ENCODE measurements at places on chromosomes 4 and X. TPM values are rescaled to one million over a fixed set of nuclear protein-coding genes. Genes with fewer than 3 reads are reported as not detected.

DNA sequence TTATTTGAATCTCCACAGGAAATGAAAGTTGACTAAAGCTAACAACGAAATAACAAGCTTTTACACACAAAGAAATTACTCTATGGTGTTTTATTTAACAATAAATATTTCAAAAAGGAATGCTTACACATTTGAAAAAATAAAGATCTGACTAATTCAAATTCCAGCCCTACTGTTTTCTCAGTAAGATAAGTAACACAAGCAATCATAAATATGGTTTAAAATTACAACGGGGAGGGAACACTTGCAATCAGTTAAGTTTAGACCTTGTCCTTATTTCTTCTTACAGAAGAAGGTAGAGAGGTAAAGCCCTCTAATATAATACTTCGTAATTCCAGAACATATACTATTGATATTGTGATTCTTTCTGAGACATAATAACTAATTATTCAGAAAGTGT lies 158.5 kb downstream of the DHX15 start:
- H3K4me3 ChIP-seq: no peak overlapping the region
- no peaks in the 10 kb centered on the region for H3K36me3 ChIP-seq
- no peak for DNase-seq
- no peak overlapping the region for H3K27ac ChIP-seq
- no peaks in the 10 kb centered on the region for H3K4me1 ChIP-seq

GRCh38 chr4:17094876-17095210 lies 196.4 kb upstream of the LDB2 start:
- DNase-seq: no peak
- H3K27ac ChIP-seq: no peak overlapping the region
- H3K36me3 ChIP-seq: no peaks in the 10 kb centered on the region
- H3K4me1 ChIP-seq: no peaks in the 10 kb centered on the region

The EMCN gene
- total RNA-seq: 3.3 TPM

The SULT1B1 gene
- total RNA-seq: 61.7 TPM

The ZBED1 gene
- total RNA-seq: 21.7 TPM

GRCh38 chr4:73383452-73383851 lies 20.6 kb upstream of the ALB start:
- H3K4me3 ChIP-seq: no peak overlapping the region
- H3K27me3 ChIP-seq: no peaks in the 10 kb centered on the region
- H3K27ac ChIP-seq: no peak overlapping the region
- no peaks in the 10 kb centered on the region for H3K36me3 ChIP-seq
- no peak for DNase-seq

- DNase-seq: no peak
- H3K36me3 ChIP-seq: no peaks in the 10 kb centered on the region
- H3K27me3 ChIP-seq: no peaks in the 10 kb centered on the region
- peak overlapping the region; percentile 96 for H3K4me3 ChIP-seq
Measured at GRCh38 chr4:780716-781492, 45.0 kb downstream of the CPLX1 start.

- H3K36me3 ChIP-seq: no peaks in the 10 kb centered on the region
- H3K4me3 ChIP-seq: no peak overlapping the region
- H3K27me3 ChIP-seq: no peaks in the 10 kb centered on the region
- DNase-seq: no peak
Measured at GRCh38 chr4:21380861-21381260, 567.7 kb downstream of the KCNIP4 start.

The GUCY1B1 gene
- total RNA-seq: 3.3 TPM

The HSFX4 gene
- not detected for total RNA-seq

DNA sequence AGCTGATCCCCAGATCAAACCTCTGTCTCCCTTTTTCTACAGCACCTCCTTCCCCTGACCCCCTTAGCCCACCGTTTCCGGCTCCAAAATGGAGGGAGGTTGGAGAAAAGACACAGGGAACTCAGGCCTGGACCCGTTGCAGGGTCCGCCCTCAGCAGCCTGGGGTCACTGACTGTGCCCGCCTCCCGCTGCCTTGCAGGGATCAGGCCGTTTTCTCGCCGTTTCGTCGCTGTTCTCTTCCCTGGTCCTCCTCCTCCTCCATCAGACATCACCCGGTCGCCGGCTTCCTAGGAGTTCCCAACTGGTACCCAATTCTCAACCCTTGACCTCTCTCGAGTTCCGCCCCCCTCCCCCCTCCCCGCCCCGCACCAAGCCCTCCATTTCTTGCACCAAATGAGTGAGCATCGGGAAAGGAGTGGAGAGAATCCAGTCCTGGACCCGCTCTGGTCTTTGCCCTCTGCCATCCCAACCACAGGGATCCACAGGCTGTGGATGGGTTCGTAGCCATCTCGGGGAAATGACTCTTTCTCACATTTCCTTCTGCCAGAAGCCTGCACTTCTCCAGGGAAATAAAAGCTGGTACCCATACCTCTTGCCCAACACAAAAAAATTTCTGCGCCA lies 493 bp downstream of the TCEAL5 start:
- no peak overlapping the region for H3K27ac ChIP-seq
- H3K4me1 ChIP-seq: no peaks in the 10 kb centered on the region
- DNase-seq: no peak
- no peaks in the 10 kb centered on the region for H3K36me3 ChIP-seq

The FGFR3 gene
- total RNA-seq: 22.3 TPM

The TEX13C gene
- not detected for total RNA-seq

DNA sequence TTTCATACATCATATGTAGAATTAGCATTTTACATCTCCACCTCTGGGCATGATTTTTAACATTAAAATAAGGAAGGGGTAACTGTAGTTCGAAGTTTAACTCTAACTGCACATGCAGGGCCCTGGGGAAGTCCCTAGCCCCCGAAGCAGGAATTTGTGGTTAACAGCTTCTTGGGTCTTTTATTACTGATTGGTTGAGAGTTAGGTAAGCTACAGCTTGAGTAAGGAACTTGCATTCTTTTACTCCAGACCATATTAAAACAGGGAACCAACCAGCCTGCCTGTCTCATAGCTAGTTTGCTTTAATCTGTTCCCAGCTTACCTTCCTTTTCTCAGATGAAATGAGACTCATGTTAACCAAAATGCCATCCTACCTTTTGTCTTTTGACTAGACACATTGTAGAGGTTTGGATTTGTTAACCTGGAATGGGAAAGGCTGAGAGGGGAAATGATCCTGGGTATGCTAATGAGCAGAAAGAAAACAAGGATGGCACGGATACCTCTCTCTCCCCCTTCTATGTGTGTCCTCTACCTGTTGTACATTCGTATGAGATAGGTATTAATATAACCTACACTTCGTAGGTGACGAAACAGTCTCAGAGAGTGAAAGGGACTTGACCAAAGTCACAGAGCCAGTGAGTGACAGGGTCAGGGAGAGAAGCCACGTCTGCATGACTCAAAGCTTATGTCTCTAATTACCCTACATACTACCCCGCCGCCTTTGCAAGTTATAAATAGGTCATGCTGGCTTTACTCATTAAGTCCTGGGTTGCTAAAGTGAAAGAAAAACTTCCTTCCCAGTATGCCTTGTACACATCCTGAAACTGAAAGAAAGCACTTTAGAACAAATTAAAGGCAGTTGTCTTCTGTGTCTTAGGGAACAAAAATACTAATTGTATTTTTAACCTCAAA lies 119.5 kb upstream of the AFF2 start:
- H3K4me1 ChIP-seq: no peaks in the 10 kb centered on the region
- H3K27ac ChIP-seq: no peak overlapping the region
- H3K27me3 ChIP-seq: no peaks in the 10 kb centered on the region
- H3K36me3 ChIP-seq: no peaks in the 10 kb centered on the region

DNA sequence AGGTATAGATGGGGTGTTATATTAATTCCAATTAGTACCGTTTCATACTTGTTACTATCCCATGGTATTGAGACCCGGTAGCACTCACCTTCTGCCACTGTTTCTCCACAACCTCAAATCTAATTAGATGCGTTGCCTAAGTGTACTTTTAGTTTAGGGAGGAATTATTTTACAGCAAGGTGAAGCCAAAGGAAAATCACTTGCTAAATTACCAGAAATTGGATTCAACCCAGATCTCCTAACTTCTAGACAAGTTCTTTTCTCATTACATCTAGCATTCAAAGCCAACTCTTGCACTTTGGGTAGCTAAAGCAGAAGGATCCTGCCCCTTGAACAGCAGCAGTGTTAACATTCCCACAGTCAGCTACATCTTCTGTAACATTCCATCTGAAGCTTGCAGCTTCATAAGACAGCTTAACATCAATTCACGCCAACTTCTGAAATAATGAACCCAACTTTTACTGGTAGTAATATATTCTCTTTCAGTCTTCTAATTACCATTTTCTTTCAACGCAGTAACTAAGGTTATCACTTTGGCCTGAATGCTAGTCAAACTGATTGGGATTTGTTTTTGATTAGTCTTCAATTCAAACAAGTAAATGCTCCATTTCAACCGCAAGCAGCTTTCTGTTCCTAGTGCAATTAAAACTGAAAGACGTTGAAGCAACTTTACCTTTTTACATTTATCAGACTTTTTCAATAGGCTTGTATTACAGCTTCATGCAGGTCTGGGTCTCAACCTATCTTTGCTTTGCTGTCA lies 934 bp upstream of the SEC31A start:
- no peaks in the 10 kb centered on the region for H3K27me3 ChIP-seq
- DNase-seq: no peak
- peak overlapping the region; percentile 97 for H3K27ac ChIP-seq
- peaks cover 13% of the 10 kb centered on the region for H3K36me3 ChIP-seq

DNA sequence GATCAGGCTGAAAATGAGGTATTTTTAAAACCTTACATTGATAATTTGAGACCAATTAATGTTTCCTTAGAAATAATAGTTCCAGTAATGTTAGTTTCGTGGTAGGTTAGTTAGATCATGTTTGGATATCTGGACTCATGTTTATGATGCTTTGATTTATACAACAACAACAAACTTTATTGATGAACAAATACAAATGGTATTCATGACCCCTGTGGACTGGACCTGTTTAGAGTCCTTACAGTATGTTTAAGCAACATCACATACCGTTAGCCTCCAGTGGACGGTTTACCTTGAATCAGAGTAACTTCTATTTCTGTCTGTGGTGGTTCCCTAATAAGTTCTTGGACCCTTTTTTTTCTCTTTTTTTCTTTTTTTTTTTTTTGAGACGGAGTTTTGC lies 18.0 kb downstream of the ZRSR2 start:
- H3K27me3 ChIP-seq: no peaks in the 10 kb centered on the region
- no peaks in the 10 kb centered on the region for H3K36me3 ChIP-seq
- no peaks in the 10 kb centered on the region for H3K4me1 ChIP-seq
- no peak overlapping the region for H3K4me3 ChIP-seq
- DNase-seq: no peak

DNA sequence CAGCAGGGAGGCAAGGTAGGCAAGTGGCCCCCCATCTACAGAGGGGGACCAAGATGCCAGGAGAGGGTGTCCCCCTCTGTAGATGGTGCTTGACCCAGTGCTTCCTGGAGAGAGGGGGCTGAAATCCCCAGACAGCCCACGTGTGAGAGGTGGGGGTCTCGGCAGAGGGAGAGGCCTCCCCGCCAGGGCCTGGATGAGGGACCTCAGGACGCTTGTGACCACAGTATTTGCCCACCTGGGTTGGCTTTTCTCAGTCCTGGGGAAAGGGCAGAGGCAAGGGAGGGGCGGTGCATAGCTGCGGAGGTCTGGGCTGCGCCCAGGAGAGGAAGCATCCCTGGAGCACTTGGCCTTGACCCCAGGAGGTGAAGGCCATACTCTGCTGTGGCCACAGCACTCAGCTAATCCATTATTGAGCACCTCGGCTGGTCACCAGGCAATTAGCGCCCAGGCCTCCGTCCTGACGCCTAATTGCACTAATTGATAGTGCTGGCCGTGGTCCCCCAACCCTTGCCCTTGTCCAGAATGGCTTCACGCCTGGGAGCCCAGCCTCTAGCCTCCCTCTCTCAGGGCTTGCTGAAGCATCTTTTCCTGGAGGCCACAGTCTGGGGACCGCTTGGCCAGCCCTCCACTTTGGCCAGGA lies 30.7 kb downstream of the HMX1 start:
- H3K27ac ChIP-seq: no peak overlapping the region
- H3K4me1 ChIP-seq: no peaks in the 10 kb centered on the region
- H3K4me3 ChIP-seq: no peak overlapping the region
- DNase-seq: peak; percentile 31
- H3K27me3 ChIP-seq: no peaks in the 10 kb centered on the region
- H3K36me3 ChIP-seq: no peaks in the 10 kb centered on the region

DNA sequence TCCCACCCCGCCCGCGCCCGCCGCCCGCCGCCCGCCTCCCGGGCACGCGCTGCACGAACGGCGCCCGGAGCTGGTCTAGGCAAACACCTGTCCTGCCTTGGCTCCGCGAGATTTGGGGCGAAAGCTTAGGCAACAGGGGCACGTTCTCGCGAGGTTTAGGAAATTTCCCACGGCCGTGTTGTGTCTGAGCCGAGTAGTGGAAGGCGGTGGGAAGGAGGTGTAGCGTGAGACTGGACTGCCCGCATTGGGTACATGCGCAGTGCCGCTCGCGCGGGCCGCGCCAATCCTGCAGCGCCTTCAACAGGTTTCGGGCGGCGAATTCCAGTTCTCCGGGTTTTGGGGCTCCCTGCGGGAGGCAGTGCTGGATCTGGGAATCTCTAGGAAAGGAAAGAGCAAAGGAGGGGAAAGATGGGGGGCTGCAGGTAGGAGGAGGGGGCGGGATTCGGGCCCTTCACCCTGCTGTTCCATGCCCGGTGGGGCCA lies 1.3 kb upstream of the RBPJ start:
- peak overlapping the region; percentile 83 for H3K4me3 ChIP-seq
- no peaks in the 10 kb centered on the region for H3K36me3 ChIP-seq
- DNase-seq: peak; percentile 98
- no peaks in the 10 kb centered on the region for H3K27me3 ChIP-seq
- no peaks in the 10 kb centered on the region for H3K4me1 ChIP-seq

- H3K4me3 ChIP-seq: no peak overlapping the region
- H3K4me1 ChIP-seq: no peaks in the 10 kb centered on the region
- H3K27me3 ChIP-seq: no peaks in the 10 kb centered on the region
Measured at GRCh38 chrX:55919367-55920221, 202.0 kb downstream of the RRAGB start.

- H3K4me3 ChIP-seq: no peak overlapping the region
- no peak for DNase-seq
- no peak overlapping the region for H3K27ac ChIP-seq
- no peaks in the 10 kb centered on the region for H3K27me3 ChIP-seq
Measured at GRCh38 chr4:34850421-34850820, 1393.9 kb downstream of the ARAP2 start.

The SLC16A2 gene
- total RNA-seq: 16.7 TPM

GRCh38 chr4:146943691-146944375 lies 1.8 kb downstream of the TTC29 start:
- no peak overlapping the region for H3K4me3 ChIP-seq
- H3K27ac ChIP-seq: no peak overlapping the region
- no peak for DNase-seq

Data from right lobe of liver (tissue), 6 donors.